H4 (cell line): ENCODE measurements at places on chromosomes 7 and 10.

GRCh38 chr7:135768064-135768463, 19.5 kb upstream of the FAM180A start:
- DNase-seq, result no peak

DNA sequence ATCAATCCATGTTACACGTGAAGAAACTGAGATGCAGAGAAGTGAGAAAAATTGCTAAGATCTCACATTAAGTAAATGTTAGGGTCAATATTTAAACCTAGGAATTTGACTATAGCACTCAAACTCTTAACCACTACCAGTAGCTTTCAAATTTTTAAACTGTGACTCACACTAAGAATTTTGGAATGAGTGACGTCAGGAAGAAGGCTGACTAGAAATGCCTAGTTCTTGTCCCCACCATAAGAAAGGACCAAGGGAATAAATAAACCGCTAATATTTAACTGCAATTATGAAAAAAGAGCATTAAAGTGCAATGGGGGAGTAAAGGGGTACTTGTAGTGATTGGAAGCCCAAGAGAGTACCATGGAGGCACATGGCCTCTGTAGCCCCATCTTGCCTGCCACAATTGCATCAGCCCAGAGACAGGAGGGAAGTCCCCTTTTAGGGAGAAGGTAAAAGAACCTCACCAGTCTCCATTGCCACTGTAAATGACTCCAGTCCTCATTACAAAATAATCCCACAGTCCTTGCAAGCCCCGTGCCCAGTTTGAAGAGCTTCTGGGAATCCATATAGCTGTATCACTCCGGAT, 3.5 kb upstream of the AKR1B1 start:
- peak; percentile 63 for DNase-seq

- DNase-seq, result peak; percentile 24
Measured at GRCh38 chr10:58477122-58477521, 35.5 kb upstream of the BICC1 start.

DNA sequence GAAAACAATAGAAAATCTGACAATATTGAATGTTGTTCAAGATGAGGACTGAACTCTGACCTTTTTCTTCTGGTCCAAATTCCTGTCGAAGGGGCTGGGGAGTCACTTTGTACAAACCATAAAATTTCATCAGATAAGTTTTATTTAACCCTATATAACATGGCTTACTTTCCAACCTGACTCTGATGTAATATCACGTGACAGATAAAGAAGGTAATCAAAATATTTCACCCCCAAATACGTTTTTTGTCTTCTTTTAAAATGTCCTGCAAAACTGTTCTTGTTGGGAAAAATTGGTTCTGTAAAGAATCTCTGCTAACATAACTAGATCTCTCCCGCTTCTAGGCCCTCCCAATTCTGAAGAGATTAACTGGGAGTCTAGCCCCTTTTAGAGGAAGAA, 90.9 kb upstream of the MDFIC start:
- DNase-seq, result no peak

DNA sequence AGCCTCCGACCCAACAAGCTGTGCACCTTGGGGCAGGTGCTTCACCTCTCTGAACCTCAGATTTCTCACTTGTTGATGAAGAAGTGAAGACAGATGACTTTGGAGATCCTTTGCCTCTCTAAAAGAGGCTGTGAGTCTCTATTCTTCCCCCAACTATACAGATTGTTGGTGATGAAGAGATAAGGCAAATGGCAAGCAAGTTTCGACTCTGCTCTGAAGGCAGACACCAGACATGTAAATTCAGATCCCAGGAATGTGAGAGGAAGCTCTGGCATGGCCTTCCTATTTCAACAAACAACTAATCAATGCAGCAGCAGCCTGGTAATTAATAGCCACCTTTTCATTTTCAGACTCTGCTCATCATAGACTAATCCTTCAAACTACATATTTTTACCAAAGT, 74.2 kb upstream of the EGR2 start:
- no peak for DNase-seq
